ENCODE measurements at places on chromosomes 3 and 15.
A peak's percentile ranks its signal among the peaks of the same experiment; 100 is the strongest.

- no peak for DNase-seq
These were observed 113.7 kb upstream of the GOLGA8J start for GRCh38 chr15:29968895-29969561.

DNA sequence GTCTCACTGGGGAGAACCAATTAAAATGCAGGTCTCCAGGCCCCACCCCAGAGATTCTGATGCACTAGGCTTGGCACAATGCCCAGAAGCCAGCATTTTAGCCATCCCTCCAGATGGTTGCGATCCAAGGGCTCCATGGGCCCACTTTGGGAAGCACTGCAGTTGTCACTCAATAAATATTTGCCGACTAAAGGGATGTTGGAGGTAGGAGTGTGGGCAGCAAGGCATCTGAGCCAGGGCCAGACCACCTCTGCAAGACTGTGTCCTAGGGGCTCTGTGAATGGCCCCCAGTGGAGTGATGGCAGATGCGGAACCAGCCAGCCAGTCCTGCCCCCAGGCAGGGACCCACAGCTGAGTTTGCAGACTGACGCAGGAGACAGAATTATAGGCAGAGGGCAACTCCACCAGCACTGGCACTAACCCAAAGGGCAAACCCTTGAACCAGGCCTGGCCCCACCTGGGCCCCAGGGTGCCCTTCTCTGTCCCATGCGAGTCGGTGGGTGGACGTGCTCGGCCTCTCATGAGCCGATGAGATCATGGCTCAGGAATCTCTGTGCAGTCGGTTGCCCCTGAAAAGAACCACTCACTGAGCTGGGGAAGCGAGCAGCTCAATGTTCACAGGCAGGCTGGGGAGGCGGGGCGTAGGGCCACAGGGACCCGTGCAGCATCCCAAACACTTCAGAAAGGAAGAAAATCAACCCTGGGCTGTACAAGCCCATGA lies 49.7 kb downstream of the SEMA5B start:
- no peak for DNase-seq

- DNase-seq = no peak
These were observed 21.9 kb downstream of the ZFAND6 start for GRCh38 chr15:80081390-80081789.

DNA sequence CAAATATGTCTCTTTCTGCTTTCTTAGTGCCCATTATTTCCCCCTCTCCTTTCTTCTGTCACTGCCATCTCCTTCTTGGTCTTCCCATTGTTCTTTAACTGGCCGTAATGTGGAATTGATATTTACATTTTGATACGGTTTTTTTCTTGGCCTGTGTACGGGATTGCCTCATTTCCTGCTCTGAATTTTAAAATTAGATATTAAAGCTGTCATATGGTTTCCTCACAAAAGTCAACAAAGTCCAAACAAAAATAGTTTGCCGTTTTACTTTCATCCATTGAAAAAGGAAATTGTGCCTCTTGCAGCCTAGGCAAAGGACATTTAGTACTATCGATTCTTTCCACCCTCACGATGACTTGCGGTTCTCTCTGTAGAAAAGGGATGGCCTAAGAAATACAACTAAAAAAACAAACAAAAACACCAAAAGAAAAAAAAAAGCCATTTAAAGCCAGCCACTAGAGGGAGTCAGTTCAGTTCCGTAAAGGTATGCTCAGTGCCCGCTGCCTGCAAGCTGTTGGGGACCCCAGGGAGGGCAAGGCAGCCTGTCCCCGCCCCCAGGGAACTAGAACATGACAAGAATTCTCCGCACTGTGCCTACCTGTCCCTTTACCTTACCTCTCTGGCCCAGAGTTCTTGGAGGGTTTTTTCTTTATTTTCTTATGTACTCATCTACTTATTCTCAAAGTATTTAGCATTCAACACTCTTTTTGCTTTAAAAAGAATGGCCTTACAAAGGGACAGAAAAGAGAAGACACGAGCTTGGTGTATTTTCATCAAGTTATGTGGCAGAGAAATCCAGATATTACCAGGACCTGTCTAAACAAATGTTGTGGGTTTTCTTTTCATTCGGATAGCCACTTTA lies 30.0 kb upstream of the NR2E3 start:
- peak; percentile 44 for DNase-seq

GRCh38 chr3:105656651-105657504 lies 211.9 kb downstream of the CBLB start:
- no peak for DNase-seq

DNA sequence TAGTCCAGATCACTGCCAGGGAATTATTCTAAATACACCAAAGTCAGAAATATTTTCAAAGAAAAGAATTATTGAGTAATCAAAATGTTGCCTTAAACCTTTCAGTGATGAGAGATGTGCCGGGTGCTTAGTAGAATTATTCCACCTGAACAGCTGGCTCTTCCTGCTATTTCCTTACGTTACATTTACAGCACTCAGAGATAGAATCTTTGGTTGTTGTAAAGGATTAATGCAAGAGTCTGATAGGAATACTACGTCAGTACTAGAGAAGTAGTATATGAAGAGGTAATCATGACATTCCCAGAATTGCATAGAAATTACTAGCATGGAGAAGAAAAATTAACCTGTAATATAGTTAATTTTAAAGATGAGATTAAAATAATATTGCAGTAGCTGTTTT lies 50.9 kb upstream of the ZDHHC23 start:
- DNase-seq = no peak

- no peak for DNase-seq
These were observed 13.0 kb downstream of the AGTR1 start for GRCh38 chr3:148710665-148711064.

DNA sequence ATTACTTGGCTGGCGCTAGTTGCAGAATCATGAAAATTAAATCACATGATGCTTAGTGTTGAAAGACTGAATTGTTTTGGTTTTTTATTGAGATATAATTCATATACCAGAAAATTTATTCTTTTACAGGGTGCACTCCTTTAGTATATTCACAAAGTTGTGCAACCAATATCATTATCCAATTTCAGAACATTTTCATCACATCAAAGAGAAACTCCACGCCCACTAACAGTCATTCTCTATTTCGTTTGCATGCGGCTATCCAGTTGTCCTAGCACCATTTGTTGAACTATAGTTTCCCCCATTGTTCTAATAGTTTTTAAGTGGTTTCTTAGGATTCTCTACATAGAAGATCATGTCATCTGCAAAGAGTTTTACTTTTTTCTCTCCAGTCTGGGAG lies 3.7 kb downstream of the EHD4 start:
- no peak for DNase-seq

DNA sequence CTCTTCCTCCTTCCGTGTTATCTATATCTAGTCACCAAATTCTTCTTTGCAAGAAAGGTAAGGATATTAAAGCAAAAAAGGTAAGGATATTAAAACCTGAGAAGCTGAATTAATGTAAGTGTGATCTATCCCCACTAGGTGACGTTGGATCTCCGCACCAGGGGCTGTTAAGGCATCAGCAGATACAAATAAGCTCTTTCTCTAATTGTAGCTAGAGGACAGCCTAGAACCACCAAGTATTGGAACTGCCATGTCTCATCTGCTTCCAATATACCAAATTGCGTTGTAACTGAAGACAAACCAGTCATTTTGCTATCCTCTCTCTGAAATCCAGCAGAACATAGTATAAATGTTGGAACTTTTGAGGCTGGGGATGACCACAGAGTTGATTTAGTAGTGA lies 471.2 kb upstream of the TGFBR2 start:
- DNase-seq = no peak

GRCh38 chr3:30630238-30631030 lies 24.0 kb downstream of the TGFBR2 start:
- no peak for DNase-seq

DNA sequence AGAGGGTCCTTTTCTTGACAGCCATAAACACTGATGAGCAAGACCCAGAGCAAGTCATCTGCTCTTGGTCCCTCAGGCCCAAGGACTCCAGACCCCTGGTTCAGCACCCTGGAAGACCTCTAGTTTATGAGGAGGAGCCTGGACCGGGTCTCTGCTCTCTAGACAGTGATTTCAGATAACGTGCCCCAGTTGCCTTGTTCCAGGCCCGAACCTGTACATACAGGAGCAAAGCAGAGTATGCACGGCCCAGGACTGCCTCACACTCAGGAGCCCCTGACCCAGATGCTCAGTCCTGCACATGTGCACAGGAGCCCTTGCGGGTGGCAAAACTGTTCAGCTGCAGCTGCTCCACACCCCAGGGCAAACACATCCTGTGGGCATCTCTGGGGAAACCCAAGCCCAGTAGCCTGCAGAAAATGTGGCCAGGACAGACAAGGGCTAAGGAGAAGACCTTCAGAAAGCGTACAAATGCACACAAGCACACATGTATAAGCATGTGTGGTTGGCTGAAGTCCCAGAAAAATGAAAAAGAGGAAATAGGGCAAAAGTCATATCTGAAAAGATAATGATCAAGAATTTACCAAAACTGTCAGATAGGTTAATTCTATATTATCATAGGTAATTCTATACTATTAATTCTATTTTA lies 59.9 kb upstream of the CORO2B start:
- DNase-seq = no peak

DNA sequence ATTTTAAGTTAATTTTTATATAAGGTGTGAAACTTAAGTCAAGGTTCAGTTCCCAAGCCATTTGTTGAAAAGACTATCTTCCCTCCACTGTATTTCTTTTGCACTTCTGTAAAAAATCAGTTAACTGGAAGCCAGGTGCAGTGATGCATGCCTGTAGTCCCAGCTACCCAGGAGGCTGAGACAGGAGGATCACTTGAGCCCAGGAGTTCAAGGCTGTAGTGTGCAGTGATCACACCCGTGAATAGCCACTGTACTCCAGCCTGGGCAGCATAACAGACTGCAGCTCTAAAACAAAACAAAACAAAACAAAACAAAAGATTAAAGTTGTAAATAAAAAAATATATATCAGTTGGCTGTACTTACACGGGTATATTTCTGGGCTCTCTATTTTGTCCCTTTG lies 33.1 kb upstream of the SEC22A start:
- no peak for DNase-seq

DNA sequence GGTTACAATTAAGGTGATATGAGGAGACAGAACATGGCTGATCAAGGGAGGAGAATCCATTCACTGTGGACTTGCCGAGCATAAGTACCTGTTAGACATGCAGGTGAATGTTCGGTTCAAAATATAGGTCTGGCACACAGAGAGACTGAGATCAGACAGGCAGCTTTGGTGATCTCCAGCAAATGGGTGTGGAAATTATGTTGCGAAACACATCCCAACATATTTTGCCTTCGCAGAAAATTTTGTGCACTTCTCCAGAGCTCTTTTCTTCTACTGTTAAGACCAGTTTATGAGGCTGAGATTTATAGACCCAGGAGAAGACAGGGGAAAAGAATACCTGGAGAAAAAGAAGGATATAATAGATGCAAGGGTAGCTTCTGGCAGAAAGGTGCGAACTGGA lies 183.2 kb downstream of the NEK10 start:
- DNase-seq = no peak

GRCh38 chr3:195809796-195810454 lies 1.8 kb downstream of the MUC4 start:
- DNase-seq = no peak

- no peak for DNase-seq
These were observed 62.8 kb downstream of the RSL24D1 start for GRCh38 chr15:55133972-55134371.

GRCh38 chr3:13427662-13428603 lies 7.8 kb upstream of the NUP210 start:
- DNase-seq = no peak

- DNase-seq = peak; percentile 62
These were observed 20.1 kb downstream of the RFT1 start for GRCh38 chr3:53109891-53110771.

- no peak for DNase-seq
These were observed 255.7 kb downstream of the ARRDC4 start for GRCh38 chr15:98216166-98216565.

GRCh38 chr3:120469440-120469839 lies 18.6 kb upstream of the FSTL1 start:
- DNase-seq = no peak
